ENCODE measurements at places on chromosomes 2 and 18. TPM values are rescaled to one million over a fixed set of nuclear protein-coding genes. Genes with fewer than 3 reads are reported as not detected.

NETO1 gene
- not detected for total RNA-seq

RGPD3 gene
- 0.13 TPM for total RNA-seq

THSD7B gene
- not detected for total RNA-seq

TSGA10 gene
- total RNA-seq: 3.0 TPM

SP5 gene
- not detected for total RNA-seq

CHST9 gene
- not detected for total RNA-seq

HOXD11 gene
- 31.6 TPM for total RNA-seq

TUBA3E gene
- not detected for total RNA-seq

BMP10 gene
- total RNA-seq: not detected

CHRND gene
- total RNA-seq: not detected

GKN2 gene
- not detected for total RNA-seq

KYNU gene
- total RNA-seq: under 0.01 TPM

HOXD13 gene
- 3.8 TPM for total RNA-seq

SERPINB11 gene
- not detected for total RNA-seq

CPS1 gene
- total RNA-seq: 2.0 TPM

ARHGAP15 gene
- not detected for total RNA-seq

AFF3 gene
- total RNA-seq: 0.76 TPM

BCL11A gene
- total RNA-seq: 3.5 TPM

IL37 gene
- total RNA-seq: not detected

TBR1 gene
- total RNA-seq: 0.97 TPM

UGT1A7 gene
- total RNA-seq: not detected

L3MBTL4 gene
- total RNA-seq: not detected

NT5C1B gene
- not detected for total RNA-seq

NEURL3 gene
- not detected for total RNA-seq

ECEL1 gene
- total RNA-seq: 0.54 TPM

FSHR gene
- total RNA-seq: not detected

DSG4 gene
- not detected for total RNA-seq

IL1R2 gene
- total RNA-seq: not detected

PRSS56 gene
- total RNA-seq: not detected

PCARE gene
- not detected for total RNA-seq

CYP27C1 gene
- total RNA-seq: 0.65 TPM

Data from GM23248 (cell line).